ENCODE measurements at places on chromosomes 4 and X. TPM values are rescaled to one million over a fixed set of nuclear protein-coding genes. Genes with fewer than 3 reads are reported as not detected.

DNA sequence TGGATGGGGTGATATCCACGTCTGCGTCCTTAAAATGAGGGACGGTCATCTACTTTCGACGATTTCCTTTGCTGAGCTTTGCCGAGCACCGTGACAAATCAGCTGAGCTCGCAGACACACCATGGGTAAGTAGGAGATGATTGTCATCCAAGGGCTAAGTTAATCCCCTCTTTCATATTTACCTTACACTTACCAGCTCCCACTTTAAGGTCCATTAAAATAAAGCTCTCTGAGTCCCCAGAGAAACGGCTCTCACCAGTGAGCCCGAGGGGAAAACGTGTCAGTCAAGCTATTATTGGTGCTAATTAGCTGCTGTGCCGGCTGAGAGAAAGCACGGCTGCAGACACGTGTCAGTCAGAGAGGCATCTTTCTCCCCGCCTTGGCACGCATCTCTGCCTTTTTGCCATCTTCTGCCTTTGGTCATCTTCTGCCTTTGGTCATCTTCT, 72.2 kb downstream of the CRLF2 start:
- no peak for DNase-seq

DNA sequence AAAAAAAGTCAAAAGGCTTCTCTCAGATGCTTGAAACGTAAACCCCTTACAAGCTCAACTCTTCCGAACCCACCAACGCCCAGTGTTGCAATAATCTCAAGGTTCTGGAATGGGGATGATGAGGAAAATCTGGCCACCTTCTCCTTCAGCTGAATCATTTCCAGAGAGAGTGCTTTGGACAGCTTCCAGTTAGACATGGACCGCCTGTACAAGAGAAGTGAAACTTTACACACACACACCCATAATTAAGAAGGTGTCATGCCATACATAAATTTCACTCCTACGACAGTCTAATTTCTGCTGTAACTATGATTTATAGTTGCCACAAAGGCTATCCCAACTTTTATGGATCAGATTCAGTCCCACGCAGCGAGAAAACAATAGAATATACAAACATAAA, 72.3 kb downstream of the PRKG2 start:
- DNase-seq: peak; percentile 90

Gene ATOH1
- not detected for total RNA-seq

- no peak for DNase-seq
Observed at GRCh38 chrX:109735202-109735744, 2.2 kb upstream of the ACSL4 start.

Gene SOD3
- 65.3 TPM for total RNA-seq

DNA sequence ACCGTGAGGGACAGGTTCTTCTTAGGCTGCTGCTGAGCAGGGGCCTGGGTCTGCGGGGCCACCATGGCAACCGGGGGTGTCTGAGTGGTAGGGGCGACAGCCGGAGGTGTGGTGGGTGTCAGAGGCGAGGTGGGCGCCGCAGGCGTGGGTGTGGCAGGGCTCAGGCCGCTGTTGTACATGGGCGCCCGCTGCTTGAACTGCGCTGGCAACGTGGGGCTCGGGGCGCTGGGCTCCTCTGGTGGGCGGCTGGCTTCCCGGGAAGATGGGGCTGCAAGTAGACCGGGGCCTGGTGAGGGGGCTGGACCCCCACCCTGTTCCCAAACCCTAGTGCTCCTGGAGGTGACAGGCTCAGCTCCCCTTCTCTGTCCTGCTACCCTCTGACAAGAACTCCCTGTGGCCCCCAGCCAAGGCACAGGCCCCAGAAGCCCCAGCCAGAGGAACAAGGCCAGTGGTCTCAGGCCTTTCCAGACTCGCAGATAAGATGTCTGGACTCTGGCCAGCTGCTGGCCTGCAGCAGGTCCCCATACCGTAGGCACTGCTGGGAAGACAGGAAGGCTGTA, 24.8 kb downstream of the NELFA start:
- peak; percentile 19 for DNase-seq

Gene GLOD5
- not detected for total RNA-seq

Gene SPP1
- total RNA-seq: 0.72 TPM

DNA sequence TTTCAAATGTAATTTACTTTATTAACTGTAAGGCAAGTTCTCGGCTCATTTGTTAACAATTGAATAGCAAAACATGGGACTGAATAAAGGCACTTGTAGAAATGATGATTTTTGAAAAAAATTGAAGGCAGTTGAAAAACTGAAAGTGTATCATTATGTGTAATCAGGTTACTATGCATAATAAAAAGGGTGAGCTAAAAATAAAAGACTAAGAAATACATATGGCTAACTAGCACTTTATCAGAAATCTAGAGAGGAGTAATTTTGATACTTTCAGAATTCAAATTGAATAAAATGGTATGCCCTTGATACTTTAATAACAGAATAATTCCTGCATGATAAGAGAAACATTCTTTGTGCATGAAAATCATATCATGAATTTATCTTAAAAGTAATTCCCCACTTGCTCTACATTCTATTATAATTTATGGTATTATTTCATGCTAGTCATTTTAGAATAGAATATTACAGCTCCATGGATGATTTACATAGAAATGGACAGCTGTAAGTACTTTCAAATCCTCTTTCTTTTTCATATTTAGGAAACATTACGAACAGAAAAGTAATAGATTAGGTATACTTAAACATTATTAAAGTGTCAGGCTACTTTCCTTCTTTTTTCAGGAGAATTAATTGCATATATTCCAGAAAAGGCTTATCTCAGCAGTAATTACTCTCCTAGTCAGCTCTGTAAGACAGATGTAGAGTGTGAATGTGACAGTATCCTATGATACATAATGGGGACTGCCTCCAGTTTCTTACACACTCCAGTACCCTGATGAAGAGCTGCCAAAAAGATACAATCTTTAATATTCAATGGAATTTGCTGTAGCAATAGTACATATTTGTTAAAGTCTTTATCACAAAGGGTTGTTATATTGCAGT, 697.3 kb downstream of the CCSER1 start:
- no peak for DNase-seq

Gene MAGEA12
- total RNA-seq: not detected

DNA sequence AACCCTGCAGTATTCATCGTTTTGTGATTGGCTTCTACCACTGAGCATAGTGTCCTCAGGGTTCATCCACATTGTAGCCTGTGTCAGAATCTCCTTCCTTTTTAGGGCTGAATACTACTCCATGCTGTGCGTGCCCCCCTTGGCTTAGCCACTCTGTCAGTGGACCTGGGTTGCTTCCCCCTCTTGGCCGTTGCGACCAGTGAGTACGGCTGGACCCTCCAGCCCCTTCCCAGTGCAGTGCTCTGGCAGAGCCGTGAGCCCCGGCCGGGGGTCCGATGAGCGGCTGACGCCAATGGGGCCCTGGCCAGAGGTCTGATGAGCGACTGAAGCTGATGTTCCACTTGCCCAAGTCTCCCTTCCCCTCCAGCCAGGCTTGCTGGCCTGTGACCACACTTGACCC, 6.9 kb downstream of the BLOC1S4 start:
- no peak for DNase-seq

DNA sequence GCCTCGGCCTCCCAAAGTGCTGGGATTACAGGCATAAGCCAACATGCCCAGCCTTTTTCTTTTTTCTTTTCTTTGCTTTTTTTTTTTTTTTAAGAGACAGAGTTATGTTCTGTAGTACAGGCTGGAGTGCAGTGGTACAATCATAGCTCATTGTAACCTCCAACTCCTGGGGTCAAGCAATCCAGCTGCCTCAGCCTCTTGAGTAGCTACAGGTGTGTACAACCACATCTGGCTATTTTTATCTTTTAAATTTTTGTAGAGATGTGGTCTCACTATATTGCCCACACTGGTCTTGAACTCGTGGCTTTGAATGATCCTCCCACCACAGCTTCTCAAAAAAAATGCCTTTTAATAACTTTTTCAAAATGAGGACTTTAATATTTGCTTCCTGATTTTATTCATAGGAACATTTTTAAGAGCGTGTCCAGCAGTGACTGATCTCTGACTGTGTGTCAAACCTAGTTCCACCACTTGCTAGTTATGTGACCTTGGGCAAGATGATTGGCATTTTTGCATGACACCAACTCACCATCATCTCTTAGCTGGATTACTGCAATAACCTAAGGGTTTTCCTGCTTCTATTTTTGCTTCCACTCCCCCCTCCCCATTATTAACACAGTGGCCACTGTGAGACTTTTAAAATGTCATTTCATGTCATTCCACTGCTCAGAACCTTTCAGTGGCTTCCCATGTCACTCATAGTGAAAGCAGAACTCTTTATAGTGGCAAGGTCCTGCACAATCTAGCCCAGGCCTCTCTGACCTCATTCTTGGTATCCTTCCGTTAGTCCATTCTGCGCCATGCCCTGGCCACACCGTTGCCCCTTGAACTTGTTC, 4.5 kb upstream of the TNIP3 start:
- no peak for DNase-seq

All from fibroblast of the aortic adventitia (primary cell).